Activated T-helper 1 cell treated with anti-CD3 and anti-CD28 coated beads, Interleukin-2, amount 50 U/mL, for 16 hours (primary cell): ENCODE measurements at places on chromosomes 12 and 14.

DNA sequence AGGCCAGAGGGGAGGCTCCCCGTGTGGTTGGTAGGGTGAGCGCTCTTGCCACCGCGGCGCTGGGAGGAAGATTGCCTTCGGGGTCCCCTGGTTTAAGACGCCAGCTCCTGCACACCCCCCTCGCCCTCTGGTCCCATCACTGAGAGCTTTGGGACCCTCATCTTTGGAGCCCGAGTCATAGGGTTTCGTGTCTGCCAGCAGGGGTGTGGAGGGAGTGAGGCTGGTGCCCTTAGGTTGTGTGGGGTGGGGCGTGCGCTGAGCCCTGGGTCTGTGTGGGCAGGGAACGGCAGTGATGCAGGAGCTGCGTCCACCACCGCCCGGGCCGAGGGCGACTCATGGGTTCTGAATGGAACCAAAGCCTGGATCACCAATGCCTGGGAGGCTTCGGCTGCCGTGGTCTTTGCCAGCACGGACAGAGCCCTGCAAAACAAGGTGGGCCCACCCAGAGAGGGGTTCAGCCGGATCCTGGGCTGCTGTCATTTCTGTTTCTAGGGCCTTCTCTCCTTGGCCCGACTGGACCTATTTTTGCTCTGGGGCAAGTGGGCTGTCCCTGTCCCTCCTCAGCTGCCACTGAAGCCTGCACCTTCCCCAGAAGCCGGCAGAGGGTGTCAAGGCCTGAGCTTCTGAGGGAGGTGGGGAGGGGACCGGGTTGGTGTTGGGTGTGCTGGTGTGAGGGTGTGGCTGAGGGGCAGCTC, 12.1 kb downstream of the ACADS start:
- no peak for DNase-seq

DNA sequence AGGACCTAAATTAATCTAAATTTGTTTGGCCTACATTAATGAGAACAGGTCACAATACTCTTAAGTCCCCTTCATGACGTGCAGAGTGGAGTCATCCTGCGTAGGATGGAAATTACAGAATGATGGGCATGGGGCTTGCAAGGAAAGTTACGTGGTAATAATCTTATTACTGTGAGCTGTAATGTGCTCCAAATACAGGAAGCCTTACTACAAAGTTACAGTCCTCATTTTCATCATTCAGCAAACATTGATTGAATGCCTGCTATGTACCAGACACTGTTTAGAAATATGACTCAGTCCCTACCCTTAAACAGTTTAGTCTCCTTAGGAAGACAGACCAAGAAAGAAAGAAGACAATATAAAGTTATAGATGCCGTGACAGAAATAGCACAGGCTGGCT, 9.4 kb downstream of the HIGD1C start:
- DNase-seq, result no peak

DNA sequence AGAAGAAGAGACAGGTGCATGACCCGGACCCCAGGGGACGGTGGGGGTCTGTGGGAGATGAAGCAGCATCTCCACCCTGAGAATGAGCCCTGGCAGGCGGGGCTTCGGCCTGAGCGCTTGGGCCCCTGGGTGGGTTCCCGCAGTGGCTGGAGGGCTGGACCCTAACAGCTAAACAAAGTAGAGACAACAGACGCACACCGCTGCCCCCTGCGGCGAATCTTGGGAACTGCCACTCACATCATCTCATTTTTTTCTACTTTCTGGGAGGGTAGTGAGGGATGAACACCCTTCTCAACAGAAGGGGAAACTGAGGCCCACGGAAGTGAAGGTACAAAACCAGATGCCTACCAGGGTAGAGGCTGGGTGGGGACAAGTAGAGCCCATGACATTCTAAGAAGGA, 104.7 kb downstream of the RFLNA start:
- DNase-seq, result no peak

- no peak for DNase-seq
These were observed 41.7 kb downstream of the TRAFD1 start for GRCh38 chr12:112167031-112167461.

DNA sequence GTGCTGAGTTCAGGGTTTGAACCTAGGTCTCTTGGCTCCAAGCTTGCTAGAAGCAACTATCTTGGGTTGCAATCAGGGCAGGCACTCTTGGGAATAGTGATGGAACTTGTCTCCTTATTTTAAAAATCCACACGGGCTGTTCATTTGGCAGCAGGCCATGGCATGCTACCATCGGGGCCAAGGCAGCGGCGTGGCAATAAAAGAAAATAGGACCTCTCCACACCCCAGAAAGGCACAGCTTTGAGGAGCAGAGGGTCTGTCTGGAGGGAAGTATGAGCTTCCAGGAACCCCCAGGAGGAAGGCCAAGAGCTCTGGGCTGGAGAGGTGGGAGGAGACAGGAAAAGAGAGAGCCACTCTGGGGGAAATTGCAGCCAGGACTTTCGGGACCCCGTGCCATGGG, 15.3 kb downstream of the RPS6KL1 start:
- no peak for DNase-seq

DNA sequence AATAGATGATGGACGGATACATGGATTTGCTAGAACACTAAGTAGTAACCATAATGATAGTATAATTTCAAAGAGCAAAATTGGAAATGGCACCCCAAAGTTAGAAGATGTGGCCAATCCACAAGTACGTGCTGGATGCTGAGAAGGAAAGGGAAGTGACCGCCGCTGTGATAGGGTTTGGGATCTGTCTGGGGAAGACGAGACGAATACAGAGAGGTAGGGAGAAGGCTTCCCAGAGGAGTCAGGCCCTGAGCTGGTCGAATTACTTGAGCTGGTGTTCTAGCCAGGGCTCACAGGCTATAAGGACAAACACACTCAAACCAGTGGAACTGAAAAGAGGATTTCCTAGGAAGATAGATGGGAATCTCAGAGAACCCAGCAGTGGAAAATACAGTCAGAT, 9.4 kb upstream of the ACVR1B start:
- no peak for DNase-seq

DNA sequence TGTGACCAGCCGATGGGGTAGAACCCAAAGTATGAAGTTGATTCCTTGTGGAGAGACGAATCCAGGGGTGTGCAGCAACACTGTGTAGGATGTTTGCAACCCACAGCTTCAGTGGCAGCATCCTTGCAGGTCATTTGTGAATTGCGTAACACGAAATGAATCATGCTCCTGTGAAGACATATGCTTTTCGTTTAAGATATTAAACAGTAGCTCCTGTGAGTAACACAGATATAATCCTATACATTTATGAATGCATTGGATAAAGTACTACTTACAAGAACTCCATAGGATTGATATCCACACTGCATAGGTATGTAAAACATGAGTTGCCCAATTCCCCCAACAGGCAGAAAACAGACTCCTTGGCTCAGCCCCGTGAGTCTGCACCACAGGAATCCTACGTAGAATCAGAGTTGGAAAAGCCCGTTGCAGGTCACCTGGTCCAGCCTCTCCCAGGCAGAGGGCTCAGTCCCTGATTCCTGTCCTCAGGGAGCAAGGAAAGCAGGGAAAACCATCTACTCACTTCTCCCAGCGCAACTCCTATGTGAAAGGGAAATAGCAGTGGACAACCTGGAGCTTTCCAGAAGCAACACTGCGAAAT, 75.8 kb downstream of the GPATCH2L start:
- no peak for DNase-seq

- DNase-seq, result no peak
These were observed 53.7 kb downstream of the FBXL14 start for GRCh38 chr12:1540690-1541089.

- no peak for DNase-seq
These were observed 203.1 kb downstream of the KIF21A start for GRCh38 chr12:39239490-39240486.

DNA sequence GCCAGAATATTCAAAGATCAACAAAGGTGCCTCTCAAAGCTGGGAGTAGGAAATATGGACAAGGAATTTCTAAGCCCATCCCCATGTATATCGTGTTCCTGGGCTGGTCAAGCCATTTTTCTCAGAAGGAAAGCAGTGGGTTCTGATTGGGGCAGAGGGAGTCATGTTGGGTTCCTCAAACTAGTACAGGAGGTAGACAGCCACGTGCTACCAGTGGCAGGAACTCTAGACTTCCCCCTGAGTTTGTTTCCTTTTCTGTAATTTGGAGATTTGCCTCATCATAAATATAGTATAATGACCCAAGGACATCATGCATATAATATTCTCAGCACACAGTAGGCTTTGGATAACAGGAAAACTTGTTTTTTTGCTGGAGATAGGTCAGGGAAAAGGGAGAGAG, 16.4 kb upstream of the PLEKHH1 start:
- no peak for DNase-seq

GRCh38 chr14:22448905-22449599, 140.0 kb downstream of the DAD1 start:
- no peak for DNase-seq

GRCh38 chr12:109670731-109671130, 42.9 kb upstream of the FAM222A start:
- DNase-seq, result no peak

- DNase-seq, result no peak
These were observed 336.4 kb downstream of the CACNA1C start for GRCh38 chr12:2389079-2389790.

GRCh38 chr14:93923626-93924025, 3.5 kb upstream of the FAM181A start:
- DNase-seq, result no peak

DNA sequence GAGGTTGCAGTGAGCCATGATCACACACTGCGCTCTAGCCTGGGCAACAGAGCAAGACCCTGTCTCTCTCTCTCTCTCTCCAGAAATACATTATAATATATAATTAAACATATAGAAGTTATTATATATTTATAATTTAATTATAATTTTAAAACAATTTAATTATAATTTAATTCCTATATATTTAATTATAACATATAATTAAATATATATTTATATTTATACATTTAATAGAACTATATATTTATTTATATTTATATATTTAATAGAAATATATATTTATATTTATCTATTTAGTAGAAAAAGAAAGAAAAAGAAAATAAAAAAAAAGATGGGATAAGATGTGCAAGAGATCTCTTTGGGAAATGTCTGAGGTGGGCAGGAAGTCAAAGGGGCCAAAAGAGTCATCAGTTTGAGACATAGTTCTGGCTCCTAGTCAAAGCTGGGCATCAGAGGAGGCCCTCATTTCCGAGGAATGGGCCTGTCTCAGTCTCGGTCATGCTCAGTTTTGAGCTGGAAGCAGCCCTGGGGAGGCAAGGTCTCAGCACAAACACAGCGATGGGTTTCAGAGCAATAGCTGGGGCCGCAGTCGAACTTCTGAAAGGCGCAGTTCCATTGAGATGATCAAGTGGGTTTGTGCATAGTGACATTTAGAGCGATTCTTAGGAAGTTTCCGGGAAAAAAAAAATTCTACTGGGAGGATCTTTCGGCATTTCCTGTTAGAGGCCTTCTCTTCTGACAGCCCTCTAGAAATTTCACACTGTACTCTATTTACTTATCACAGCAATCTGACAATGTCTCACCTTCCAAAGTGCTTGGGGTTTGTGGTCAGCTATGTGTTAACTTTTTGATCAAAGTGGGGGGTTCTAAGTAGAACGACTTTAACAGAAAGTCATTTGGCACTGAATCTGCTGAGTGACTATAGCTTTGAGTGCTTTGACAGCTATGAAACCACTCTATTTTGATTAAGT, 58.7 kb upstream of the GZMB start:
- peak; percentile 13 for DNase-seq

DNA sequence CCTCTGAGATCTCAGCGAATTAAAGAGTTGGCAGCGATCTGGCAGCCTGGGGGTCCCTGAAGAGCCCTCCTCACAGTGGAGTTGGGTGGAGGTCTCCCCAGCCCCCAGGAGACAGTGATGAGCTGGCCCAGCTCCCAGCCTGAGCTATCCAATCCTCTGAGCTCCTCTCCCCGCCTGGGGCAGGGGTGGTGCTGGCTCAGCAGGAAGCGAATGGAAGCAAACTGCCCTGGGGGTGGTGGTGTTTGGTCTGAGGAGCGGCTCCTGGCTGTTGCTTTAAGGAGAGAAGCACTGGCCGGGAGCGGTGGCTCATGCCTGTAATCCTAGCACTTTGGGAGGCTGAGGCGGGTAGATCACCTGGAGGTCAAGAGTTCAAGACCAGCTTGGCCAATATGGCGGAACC, 19.5 kb upstream of the MEG3 start:
- no peak for DNase-seq
